ENCODE measurements at places on chromosomes 4 and X. TPM values are rescaled to one million over a fixed set of nuclear protein-coding genes. Genes with fewer than 3 reads are reported as not detected.

DNA sequence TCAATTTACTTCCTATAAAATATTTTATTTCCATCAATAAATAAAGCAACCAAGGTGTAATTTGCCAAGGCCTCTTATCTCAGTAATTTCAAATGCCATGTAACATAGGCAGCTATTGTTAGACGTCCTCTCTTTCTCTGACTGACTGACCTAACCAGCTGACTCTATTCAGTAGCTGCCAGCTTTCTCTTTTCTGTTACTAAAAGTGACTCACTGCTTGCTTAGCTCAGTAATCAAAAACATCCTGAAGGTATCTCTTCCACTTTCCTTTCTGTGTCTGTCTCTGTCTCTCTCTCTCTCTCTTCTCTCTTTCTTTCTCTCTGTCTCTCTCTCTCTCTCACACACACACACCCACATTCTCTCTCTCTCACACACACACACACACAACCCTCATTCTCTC is 134.2 kb downstream of the SPOCK3 start:
- peak; percentile 82 for DNase-seq

DNA sequence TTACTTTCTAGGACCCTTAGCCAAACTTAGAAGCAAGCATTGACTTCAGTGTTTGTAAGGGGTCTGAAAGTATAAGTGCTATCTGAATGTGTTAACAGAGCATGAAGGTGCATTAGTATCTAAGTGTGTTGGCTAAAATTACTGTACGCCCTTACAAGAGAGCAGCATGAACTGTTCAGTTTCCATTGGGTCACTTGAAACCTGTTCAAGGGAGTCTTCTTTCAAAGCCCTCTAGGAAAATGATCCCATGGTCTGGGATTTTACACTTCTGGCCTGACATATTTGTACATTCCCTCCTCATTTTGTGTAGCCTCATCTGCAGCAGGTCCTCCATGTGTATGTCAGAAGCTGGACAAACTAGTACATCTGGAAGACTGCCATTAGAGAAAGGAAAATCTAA is 3.2 kb downstream of the PRDX4 start:
- no peak for DNase-seq

DNA sequence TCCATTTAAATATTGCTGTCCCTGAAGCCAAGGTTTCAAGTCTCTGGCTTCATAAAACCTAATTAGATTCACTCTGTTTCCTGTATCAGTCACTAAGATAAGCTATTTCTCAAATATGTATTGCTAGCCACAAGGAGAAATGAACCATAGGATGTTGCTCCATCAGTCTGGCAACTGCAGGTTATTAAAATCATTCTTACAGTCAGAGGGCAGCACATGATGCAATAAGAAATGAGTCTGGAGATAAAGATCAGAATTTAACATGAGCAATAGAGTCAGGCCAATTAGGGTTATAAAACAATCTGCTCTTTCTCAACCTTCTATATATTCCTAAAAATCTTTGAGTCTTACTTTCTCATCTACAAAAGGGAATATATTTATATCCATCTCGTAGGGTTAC is 7.2 kb downstream of the PRKG2 start:
- DNase-seq: no peak

- DNase-seq: no peak
These were observed 14.9 kb upstream of the CYTL1 start for GRCh38 chr4:5034206-5034605.

DNA sequence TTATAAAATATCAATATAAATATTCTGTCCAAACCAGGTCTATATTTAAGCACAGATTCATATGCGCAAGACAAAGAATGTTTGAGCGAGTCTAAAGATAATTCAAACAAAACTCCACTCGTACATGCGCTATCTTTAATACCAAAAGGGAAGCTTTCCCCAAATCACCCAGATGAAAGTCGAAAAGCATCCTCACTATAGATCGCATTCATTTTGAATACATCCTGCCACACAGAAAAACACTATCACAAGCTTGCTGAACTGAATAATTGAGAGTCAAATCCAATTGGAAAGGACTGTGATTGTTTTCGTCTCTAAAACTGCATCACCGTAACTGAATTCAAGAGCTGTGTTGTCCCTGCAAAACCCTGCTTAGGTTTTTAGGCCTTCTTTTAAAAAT is 685 bp downstream of the TASL start:
- no peak for DNase-seq

DNA sequence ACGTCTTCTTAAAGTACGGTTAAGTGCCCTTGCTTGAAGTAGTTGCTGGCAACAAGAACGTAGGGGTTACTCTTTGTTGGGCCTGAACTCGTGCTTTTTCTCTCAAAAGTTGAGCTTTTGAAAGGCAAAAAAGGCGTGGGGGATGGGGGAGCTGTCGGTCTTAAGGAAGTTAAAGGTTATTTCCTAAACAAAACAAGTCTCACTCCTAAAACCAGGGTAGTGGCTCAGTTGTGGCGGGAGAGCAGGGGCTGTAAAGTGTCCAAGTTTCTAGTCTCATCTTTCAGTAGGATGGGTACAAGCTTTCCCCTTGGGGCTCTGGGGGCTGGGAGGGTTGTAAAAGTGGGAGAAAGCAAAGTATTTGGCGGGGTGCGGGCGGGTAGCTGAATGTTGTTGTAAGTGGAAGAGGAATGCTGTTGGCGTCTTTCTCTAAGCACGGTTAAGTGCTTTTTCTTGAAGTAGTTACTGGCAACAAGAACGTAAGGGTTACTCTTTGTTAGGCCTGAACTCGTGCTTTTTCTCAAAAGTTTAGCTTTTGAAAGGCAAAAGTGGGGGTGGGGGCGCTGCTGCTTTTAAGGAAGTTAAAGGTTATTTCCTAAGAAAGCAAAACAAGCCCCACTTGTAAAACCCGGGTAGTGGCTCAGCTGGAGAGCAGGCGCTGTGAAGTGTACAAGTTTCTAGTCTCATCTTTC is 904 bp upstream of the WDR1 start:
- no peak for DNase-seq

GRCh38 chrX:7985568-7985967 is 58.4 kb upstream of the PNPLA4 start:
- peak; percentile 85 for DNase-seq

DNA sequence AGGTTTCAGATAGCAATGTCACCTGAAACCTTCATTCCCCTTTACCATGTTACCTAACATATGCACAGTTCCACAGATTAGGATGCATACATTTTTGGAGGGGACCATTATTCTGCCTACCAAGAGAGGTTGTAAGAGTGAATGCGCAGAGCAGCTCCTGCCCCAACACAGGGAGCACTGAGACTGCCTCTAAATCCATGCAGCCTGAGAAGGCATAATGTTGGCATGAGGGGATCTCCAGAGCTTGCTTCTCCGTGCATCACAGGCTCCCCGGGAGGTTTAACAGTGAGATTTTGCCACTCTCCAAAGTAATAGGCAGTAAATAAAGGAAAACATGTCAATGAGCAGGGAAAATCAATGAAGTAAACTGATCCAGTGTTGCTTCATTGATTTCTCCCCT is 410.8 kb downstream of the PCDH7 start:
- no peak for DNase-seq

Gene FATE1
- total RNA-seq: not detected

Gene CTAG1B
- 11.9 TPM for total RNA-seq

Gene NOCT
- 25.2 TPM for total RNA-seq

Gene H2BW1
- total RNA-seq: not detected
